ENCODE measurements at places on chromosomes 3 and 15. TPM values are rescaled to one million over a fixed set of nuclear protein-coding genes. Genes with fewer than 3 reads are reported as not detected.

Gene CDAN1
- 29.9 TPM for total RNA-seq

Gene RHOV
- total RNA-seq = 1.4 TPM

Gene RTP3
- not detected for total RNA-seq

Gene SLC2A2
- total RNA-seq = not detected

Gene GOLGA8M
- 1.3 TPM for total RNA-seq

Gene GOLGA8S
- 0.28 TPM for total RNA-seq

Gene IL17RB
- total RNA-seq = 0.33 TPM

Gene USP4
- total RNA-seq = 55.0 TPM

Gene CIDEC
- not detected for total RNA-seq

- DNase-seq = no peak
- H3K27me3 ChIP-seq = no peaks in the 10 kb centered on the region
- no peaks in the 10 kb centered on the region for H3K4me1 ChIP-seq
- no peak overlapping the region for H3K27ac ChIP-seq
Observed at GRCh38 chr3:155585384-155585783, 159.5 kb downstream of the PLCH1 start.

DNA sequence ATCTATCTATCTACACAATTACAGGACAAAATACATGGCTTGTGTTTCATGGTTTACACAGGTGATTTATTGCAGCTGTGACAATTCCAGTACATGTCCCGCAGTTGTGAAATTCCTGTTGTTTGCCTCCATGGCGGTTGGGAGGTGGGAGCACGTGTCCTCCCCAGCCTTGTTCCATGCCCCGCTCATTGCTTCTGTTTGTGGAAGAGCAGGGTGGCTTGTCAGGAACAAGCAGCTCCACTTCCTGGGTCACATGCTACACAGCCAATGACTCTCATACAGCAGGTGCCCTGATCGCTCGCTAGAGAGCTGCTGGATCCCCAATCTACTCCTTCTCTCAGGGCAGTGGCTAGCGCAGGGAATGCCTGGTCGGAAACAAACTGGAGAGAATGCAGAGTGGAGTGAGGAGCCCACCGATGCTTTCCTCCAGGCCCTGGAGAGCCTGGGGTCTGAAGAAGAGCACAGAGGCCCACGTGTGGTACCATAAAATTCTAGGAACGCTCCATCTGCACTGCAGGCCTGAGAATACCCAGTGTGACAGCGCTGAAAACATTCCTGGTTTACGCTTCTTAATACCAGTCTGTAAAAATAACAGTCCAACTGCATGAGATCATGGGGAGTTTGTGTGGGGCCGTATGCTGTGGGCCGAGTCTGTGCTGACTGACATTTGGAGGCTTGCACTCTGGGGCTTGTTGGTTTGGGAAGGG is 270.6 kb upstream of the RGMA start:
- no peaks in the 10 kb centered on the region for H3K36me3 ChIP-seq
- H3K27ac ChIP-seq = no peak overlapping the region
- DNase-seq = no peak

DNA sequence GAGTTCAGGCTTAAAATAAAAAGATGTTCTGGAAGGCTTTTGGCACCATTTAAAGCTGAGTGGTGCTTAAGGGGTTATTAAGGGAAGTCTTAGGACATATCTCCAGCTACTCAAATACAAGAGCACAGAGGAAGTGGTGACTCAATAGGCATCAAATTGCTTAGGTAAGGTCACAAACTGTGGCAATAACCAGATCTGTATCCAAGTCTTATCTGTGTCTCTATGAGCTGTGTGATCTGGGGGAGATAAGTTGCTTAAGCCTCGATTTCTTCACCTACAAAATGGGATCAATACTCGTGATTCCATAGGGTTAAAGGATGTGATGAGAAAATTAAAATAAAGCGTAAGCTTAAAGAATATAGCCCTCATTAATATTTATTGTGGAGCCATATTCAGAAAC is 7.6 kb downstream of the HDC start:
- DNase-seq = no peak
- no peak overlapping the region for H3K4me3 ChIP-seq
- no peaks in the 10 kb centered on the region for H3K36me3 ChIP-seq
- no peaks in the 10 kb centered on the region for H3K27me3 ChIP-seq
- no peak overlapping the region for H3K27ac ChIP-seq
- H3K4me1 ChIP-seq = peaks cover 10% of the 10 kb centered on the region

DNA sequence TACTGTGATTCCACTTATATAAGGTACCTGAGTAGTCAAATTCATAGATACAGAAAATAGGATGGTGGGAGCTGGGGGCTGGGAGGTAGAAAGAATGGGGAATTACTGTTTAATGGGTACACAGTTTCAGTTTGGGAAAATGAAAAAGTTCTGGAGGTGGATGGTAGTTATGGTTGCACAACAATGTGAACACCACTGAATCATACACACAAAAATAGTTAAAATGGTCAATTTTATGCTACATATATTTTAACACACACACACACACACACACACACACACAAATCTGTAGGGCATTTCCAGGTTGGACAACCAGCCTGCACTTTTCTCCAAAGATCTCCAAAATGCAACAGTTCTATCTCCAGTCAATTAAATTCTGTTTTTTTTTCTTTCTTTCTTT is 1.4 kb downstream of the CCDC32 start:
- peaks cover 2% of the 10 kb centered on the region for H3K27me3 ChIP-seq
- H3K36me3 ChIP-seq = peaks cover 6% of the 10 kb centered on the region
- peak overlapping the region; percentile 65 for H3K4me3 ChIP-seq
- no peak for DNase-seq
- peaks cover 18% of the 10 kb centered on the region for H3K4me1 ChIP-seq

GRCh38 chr15:75023872-75024636 is 664 bp downstream of the PPCDC start:
- peaks cover 8% of the 10 kb centered on the region for H3K27me3 ChIP-seq
- H3K4me1 ChIP-seq = peaks cover 54% of the 10 kb centered on the region
- peak overlapping the region; percentile 85 for H3K27ac ChIP-seq
- no peaks in the 10 kb centered on the region for H3K36me3 ChIP-seq
- peak overlapping the region; percentile 99 for H3K4me3 ChIP-seq

DNA sequence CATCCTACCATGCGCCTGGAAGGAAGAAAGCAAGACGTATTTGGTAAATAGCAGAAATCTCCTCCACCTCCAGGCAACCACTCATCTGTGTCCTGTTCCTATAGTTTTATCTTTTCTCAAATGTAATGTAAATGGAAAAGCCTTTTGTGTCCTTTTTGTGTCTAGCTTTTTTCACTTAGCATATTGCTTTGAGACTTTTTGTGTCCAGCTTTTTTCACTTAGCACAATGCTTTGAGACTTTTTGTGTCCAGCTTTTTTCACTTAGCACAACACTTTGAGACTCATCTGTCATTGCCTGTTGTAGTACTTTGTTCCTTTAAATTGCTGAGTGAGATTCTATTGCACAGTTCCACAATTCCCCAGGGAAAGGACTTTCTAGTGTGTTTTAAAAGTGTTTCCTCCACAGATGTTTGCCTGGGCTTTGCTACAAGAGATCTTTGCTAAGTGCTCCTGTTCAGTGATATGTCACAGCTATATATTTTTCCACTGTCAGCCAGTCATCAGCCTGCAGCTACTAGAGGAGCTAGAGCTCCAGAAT is 27.9 kb upstream of the MUC13 start:
- no peak overlapping the region for H3K27ac ChIP-seq
- H3K4me3 ChIP-seq = no peak overlapping the region
- H3K27me3 ChIP-seq = no peaks in the 10 kb centered on the region
- no peaks in the 10 kb centered on the region for H3K36me3 ChIP-seq

- no peak overlapping the region for H3K27ac ChIP-seq
- peaks cover 4% of the 10 kb centered on the region for H3K36me3 ChIP-seq
- no peak overlapping the region for H3K4me3 ChIP-seq
- H3K27me3 ChIP-seq = peaks cover 4% of the 10 kb centered on the region
Observed at GRCh38 chr3:3560591-3561311, 238.5 kb upstream of the LRRN1 start.

DNA sequence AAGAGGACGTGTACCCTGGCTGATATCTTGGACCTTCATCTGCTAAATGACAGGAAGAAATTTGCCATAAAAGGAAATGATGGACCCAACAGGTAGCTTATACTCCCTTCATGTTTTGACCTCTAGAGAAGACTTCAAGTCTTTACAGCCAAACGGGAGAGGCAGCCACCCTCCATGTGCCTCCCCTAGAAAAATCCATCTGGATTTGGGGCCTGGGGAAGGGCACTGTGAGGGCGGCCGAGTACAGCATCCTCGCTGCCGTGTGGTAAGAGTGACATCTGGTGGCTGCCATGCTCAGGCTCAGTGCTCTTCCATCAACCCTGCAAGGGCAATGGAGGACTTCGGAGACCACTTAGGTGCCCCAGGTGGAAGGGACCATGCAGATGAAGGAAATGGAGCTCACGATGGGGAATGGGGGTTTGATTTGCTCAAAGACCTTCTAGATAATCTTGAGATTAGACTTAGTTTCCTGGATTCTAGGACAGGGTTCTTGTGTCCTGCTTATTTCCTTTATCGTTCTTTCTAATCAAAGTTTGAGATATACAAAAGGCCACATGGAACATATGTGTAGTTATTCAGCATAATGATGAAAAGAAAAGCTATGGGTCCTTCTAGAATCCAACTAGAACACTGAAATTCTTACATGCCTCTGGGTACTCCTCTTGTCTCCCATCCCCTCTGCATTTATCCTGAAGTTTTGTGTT is 44.4 kb downstream of the AQP9 start:
- H3K4me3 ChIP-seq = no peak overlapping the region
- no peak overlapping the region for H3K27ac ChIP-seq
- no peaks in the 10 kb centered on the region for H3K27me3 ChIP-seq
- H3K36me3 ChIP-seq = no peaks in the 10 kb centered on the region
- peak; percentile 62 for DNase-seq

DNA sequence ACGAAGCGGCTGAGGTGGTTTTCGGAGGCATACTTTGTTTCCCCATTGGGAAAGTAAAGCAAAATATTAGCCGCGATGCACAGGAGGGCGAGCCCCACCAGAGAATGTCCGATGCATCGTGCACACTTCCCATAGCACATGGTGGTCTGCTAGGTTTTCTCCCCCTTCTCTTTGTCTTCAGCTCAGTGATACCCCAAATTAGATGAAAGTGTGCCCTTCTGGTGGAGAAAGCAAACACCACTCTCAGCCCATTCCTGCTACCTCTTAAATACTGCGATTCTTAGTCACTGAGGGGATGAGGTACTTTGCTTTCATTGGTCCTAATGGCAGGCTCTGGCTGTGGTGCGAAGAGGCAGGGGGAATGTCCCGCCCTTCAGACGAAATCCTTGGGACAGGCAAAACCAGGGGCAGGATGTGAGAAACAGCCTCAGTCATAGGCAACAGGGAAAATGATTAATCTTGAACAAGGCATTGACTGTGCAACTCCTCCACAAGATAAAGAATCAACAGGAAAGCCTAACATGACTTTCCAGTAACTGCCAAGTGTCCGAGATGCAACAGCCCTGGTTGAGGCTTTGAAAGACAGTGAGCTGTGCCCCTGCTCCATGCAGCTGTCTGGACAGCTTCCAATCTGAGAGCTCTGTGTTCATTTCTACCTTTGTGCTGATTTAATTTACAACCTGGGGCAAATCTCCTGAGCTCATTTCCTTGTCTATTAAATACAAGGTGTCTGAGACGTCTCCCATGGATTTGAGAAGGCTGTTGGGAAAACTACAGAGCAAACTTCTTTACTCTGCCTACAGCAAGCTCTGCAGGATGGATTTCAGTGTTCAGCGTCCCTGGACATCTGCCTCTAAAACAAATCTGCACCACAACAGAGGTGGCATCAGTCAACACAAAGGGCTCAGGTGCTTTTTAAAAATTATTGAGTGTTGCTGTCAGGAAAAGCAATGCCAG is at the start of gene TM4SF1:
TM4SF1 (minus strand) TSS at position 242 of the 957 bp plus-strand sequence; CDS start at position 140, 102 bp downstream.
- peaks cover 48% of the 10 kb centered on the region for H3K4me1 ChIP-seq
- peaks cover 3% of the 10 kb centered on the region for H3K27me3 ChIP-seq
- H3K36me3 ChIP-seq = peaks cover 16% of the 10 kb centered on the region
- no peak for DNase-seq
- H3K27ac ChIP-seq = peak within 1 kb of the TSS; percentile 62
- H3K4me3 ChIP-seq = peak within 1 kb of the TSS; percentile 51

GRCh38 chr3:151199554-151200438 is 3.2 kb downstream of the GPR171 start:
- H3K4me3 ChIP-seq = no peak overlapping the region
- H3K27me3 ChIP-seq = no peaks in the 10 kb centered on the region
- no peaks in the 10 kb centered on the region for H3K4me1 ChIP-seq
- H3K27ac ChIP-seq = no peak overlapping the region
- DNase-seq = no peak
- H3K36me3 ChIP-seq = no peaks in the 10 kb centered on the region

GRCh38 chr3:188126276-188126675 is 27.7 kb upstream of the LPP start:
- H3K27ac ChIP-seq = no peak overlapping the region
- no peak overlapping the region for H3K4me3 ChIP-seq
- no peaks in the 10 kb centered on the region for H3K4me1 ChIP-seq
- H3K36me3 ChIP-seq = no peaks in the 10 kb centered on the region

GRCh38 chr3:176611703-176612102 is 585.6 kb downstream of the TBL1XR1 start:
- no peaks in the 10 kb centered on the region for H3K27me3 ChIP-seq
- no peaks in the 10 kb centered on the region for H3K36me3 ChIP-seq
- H3K4me1 ChIP-seq = no peaks in the 10 kb centered on the region
- H3K27ac ChIP-seq = no peak overlapping the region
- no peak for DNase-seq

DNA sequence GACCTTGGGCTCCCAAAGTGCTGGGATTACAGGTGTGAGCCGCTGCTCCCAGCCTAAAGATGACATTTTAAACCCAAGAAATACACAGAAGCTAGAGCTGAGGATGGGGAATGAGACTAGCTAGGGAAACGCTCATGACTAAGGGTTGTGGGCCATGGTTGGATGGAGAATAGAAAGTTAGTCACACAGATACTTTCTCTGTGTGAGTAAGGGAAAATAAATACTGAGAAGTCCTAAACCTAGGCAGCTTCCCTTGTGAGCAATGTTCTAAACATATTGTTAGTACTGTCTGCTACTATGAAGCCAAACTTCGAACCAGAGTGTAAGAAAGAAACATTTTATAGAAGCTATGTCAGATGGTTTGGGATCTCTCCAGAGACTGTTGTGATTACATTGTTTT is 304.8 kb upstream of the STAC start:
- H3K36me3 ChIP-seq = no peaks in the 10 kb centered on the region
- H3K27me3 ChIP-seq = no peaks in the 10 kb centered on the region

DNA sequence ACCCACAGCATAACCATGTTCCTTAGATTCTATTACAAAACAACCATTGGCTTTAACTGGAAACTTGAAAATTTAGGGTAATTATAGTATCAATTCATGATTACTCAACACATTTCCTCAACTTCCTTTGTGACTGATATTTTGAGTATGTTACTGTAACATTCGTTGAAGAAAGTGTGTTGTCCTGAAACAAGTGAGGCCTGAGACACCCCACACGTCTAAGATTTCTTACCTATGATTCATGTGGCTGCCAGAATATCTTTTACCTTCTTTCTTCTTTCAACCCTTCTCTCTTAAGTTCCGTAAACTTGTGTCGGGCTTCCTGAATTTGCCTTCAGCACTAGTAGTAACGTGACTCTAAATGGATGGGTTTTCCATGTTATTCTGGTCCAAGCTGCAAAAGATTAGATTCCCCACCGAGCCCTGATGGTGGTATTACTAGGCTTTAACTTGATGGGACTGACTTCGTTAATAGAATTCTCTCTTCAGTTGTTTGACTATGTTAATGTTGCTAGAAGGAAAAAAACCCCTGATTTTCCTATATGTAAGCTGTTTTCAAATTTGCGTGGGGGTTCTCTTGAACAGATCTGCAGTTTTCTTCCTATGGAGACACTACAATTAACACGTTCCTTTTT is 296.0 kb upstream of the ICE2 start:
- no peak overlapping the region for H3K27ac ChIP-seq
- no peaks in the 10 kb centered on the region for H3K4me1 ChIP-seq
- no peaks in the 10 kb centered on the region for H3K36me3 ChIP-seq
- DNase-seq = no peak
- no peak overlapping the region for H3K4me3 ChIP-seq
